Hair follicular keratinocyte (primary cell): ENCODE measurements at places on chromosomes 1 and 21. TPM values are rescaled to one million over a fixed set of nuclear protein-coding genes. Genes with fewer than 3 reads are reported as not detected.

The TFF3 gene
- total RNA-seq, result not detected in 2 replicates

The OR6K3 gene
- total RNA-seq, result not detected in 2 replicates

The ERRFI1 gene
- total RNA-seq, result 53.1 and 148 TPM in 2 replicates

The ENSA gene
- total RNA-seq, result 142 and 176 TPM in 2 replicates

The FNDC5 gene
- total RNA-seq, result not detected in 2 replicates

The CCDC30 gene
- 0.04 and 0.16 TPM in 2 replicates for total RNA-seq

The NPHP4 gene
- total RNA-seq, result 8.8 and 10.0 TPM in 2 replicates

The BATF3 gene
- 0.80 TPM in 1 of 2 replicates, not detected in the other for total RNA-seq

The OR2T27 gene
- total RNA-seq, result not detected in 2 replicates

The PLA2G5 gene
- total RNA-seq, result not detected in 2 replicates
